Endodermal cell (in vitro differentiated cells): ENCODE measurements at places on chromosomes 3 and 15. TPM values are rescaled to one million over a fixed set of nuclear protein-coding genes. Genes with fewer than 3 reads are reported as not detected.

GRCh38 chr3:101124125-101124524 lies 130.9 kb upstream of the ABI3BP start:
- H3K4me3 ChIP-seq: no peak overlapping the region
- no peaks in the 10 kb centered on the region for H3K36me3 ChIP-seq
- no peak for DNase-seq
- H3K4me1 ChIP-seq: no peaks in the 10 kb centered on the region
- H3K27me3 ChIP-seq: peaks cover 9% of the 10 kb centered on the region
- no peak overlapping the region for H3K27ac ChIP-seq

DNA sequence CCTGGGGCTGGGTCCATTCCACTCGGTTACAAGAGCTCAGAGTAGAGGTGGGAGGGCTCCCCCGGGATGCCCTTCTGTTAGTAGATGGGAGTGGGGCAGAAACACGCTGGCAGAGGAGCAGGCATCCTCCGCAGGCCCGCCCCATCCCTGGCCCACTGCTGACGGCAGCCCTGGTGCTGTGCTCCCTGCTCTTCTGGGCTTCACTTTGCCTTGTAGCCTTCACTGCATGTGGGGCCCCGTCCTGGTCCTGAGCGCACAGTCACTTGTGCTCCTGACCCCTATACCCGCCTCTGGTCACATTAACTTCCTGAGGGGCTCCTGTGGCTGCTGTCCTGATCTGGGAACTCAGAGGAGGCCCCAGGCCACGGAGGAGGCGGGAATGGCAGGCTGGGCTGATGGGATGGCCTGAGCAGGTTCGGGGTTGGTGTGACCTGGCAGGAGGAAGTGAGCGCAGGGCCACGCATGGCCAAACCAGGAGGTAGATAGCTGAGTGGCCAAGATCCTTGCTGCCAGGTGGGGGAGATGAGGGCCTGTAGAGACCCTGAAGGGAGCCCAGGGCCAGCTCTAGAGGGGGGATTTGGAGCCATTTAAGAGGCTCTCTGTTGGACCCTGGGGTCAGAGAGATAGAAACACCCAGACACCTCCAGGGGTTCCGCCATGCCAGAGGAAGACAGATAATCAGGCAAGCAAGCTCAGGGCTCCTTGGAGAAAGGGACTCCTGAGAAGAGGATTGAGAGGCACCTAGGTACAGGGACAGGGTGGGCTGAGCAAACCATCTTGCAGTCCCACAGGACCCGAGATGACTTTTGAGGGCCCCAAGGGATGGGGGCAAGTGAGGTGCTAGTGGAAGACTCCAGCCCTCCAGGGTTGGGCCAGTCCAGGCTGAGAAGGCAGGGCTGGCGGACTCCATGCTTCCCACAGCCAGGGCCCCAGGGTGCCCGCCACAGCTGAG lies 92.2 kb upstream of the PRR23E start:
- no peak overlapping the region for H3K27ac ChIP-seq
- no peak for DNase-seq
- no peaks in the 10 kb centered on the region for H3K4me1 ChIP-seq
- no peaks in the 10 kb centered on the region for H3K27me3 ChIP-seq
- H3K36me3 ChIP-seq: no peaks in the 10 kb centered on the region
- H3K4me3 ChIP-seq: no peak overlapping the region

Gene EFCAB12
- 0.33 to 0.38 TPM (median 0.36 TPM) in 3 replicates for total RNA-seq

Gene TRANK1
- total RNA-seq: 14.7 to 20.1 TPM (median 17.5 TPM) in 3 replicates

Gene SUSD5
- 0.82 to 2.1 TPM (median 1.3 TPM) in 3 replicates for total RNA-seq

Gene FBXL2
- 15.3 to 18.2 TPM (median 15.6 TPM) in 3 replicates for total RNA-seq

Gene RTP1
- 0.88 and 1.4 TPM in 2 replicates for total RNA-seq
